Activated CD4-positive, alpha-beta memory T cell treated with anti-CD3 and anti-CD28 coated beads, Interleukin-2, amount 10 ng/mL, durations not matched to agents 7 days and 5 days (primary cell): ENCODE measurements at places on chromosomes 3 and 15. TPM values are rescaled to one million over a fixed set of nuclear protein-coding genes. Genes with fewer than 3 reads are reported as not detected.

Gene CCR9
- 0.28 TPM for total RNA-seq

Gene CPNE9
- 0.33 TPM for total RNA-seq

Gene CHRM5
- total RNA-seq, result not detected

Gene RAB8B
- 133 TPM for total RNA-seq

Gene FBXO40
- total RNA-seq, result not detected

Gene EBLN2
- 7.1 TPM for total RNA-seq

Gene HTR3E
- total RNA-seq, result not detected

Gene FBXL2
- total RNA-seq, result not detected

Gene ABHD17C
- 4.0 TPM for total RNA-seq

Gene AADAC
- not detected for total RNA-seq

Gene LPCAT4
- 117 TPM for total RNA-seq

Gene VEPH1
- not detected for total RNA-seq

Gene UBAP1L
- 3.3 TPM for total RNA-seq

Gene PAQR5
- not detected for total RNA-seq

DNA sequence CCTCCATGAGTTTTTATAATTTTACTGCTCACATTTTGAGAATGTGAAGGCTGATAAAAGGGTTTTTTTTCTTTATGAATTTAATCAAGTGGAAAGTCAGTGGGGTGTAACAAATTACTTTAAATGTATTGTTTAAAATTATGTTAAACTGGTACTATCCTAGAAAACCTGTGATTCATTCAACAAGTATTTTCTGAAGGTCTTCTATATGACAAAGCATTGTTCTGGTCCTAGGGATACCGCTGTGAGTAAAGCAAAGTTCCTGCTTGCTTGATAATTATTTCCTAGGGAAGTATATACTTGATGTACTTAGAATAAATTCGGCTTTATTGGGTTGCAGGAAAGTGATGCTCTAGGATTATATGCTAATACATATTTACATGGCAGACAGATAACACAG is 152.8 kb upstream of the GOLGA6L4 start:
- DNase-seq, result no peak

DNA sequence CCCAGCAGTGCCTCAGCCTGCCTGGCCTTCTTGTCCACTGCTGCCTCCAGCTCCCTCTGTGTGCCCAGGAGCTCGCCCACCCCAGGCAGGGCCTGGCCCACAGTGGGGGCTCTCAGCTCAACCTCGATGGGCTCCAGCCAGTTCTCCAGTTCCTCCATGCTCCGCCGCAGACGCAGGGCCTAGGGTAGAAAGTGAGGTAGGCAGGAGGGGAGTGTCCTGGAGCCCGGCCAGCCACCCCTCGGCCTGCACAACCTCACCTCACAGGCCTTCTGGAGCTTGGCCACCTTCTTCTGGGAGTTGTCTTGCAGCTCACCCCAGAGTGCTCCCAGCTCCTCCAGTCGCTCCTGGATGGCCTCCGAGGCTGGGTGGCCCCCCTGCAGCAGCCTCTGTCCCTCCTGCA is 18.7 kb downstream of the PLA2G4B start:
- no peak for DNase-seq

- no peak for DNase-seq
Observed at GRCh38 chr15:51884041-51884440, 54.6 kb downstream of the TMOD3 start.

DNA sequence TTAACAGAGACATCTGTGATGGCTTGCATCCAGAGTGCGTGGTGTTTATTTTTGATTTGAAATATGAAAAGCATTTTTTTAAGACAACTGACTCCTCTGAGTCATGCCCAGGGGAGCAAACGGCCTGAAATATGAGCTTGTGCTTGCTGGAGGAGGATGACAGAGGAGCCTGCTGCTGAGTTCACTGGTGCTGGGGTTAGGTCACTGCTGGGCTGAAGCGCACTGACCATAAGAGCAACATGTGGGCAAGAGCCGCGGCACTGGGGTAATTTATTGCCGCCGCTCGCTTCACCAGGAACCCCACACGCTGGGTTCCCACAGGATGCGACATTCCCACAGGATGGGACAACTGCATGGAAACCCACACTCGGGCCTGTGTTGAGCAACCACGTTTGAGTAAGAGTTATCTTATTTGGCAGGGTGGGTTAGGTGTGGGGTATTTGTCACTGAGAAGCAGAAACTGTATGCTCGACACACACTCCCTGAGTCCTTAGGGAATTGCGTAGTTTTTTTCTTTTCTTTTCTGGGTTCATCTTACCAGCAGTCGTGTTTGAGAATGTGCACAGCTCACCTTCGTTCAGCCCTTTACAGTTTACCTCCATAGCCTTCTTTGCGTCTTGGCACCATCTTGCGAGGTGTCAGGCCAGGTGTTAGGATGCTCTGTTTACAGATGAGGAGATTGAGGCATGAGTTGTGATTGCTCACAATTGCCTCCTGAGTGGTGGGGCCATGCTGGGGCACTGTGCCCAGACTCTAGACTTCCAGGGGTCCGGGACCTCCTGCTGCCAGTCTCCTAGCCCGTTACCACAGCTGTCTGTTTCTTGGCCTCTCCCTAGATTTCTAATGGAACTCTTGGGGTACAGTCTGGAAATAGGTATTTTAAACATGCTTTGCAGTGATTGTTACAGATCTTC is 60.4 kb downstream of the SMAD3 start:
- no peak for DNase-seq

DNA sequence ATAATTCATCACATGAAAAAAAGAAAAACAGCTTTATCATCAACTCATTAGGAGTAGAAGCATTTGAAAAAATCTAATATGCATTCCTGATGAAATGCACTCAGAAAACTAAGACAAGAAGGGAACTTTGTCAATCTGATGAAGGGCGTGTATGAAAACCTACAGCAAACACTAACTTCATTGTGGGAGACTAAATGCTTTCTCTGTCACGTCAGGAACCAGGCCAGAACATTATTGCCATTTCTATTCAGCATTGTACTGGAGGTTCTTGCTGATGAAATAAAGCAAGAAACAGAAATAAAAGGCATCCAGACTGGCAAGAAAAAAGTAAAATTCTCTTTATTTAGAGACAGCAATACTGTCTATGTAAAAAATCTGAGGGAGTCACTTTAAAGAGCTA is 235.2 kb downstream of the GABRB3 start:
- DNase-seq, result no peak

DNA sequence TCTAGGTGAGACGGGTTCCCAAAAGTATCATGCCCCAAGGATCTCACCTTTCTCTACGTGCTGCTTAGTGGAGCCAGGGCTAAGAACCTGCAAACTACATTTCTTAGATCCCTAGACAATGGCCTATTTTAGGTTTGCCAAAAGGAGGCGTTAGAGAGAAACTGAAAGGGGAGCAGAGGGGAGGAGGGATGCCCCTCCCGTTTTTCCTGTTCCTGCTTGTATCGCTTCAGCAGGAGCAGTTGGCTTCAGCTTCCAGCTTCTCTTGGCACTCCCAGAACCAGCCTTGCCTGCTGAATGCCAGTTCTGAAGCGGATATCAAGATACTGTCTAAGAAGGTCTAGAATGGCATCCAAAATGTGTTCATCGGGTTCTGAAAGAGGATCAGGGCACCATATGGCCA is 58.4 kb upstream of the ABHD17C start:
- DNase-seq, result no peak

GRCh38 chr3:46713898-46714552 is 3.6 kb downstream of the PRSS50 start:
- DNase-seq, result no peak

- no peak for DNase-seq
Observed at GRCh38 chr3:104323226-104323625, 1043.5 kb upstream of the ALCAM start.

DNA sequence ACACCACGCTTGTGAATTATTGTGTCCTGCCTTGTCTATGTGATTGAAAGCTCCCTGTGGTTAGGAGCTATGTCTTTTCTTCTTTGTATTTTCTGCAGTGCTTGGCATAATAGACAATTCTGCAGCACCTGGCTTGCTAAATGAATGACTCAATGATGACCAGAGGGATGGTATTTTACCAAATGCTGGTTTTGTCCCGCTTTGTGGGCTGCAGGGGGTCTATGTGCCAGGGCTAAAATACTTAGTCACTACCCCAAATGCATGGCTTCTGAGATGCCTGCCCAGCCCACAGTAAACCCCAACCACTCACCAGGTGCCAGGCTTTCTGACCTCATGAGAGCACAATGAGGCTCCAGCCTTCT is 50.9 kb downstream of the BOC start:
- no peak for DNase-seq

GRCh38 chr3:105688821-105689220 is 180.0 kb downstream of the CBLB start:
- no peak for DNase-seq

- peak; percentile 62 for DNase-seq
Observed at GRCh38 chr15:49235446-49236124, 65.5 kb downstream of the GALK2 start.

GRCh38 chr3:138479438-138479863 is 45.0 kb downstream of the ESYT3 start:
- DNase-seq, result peak; percentile 55

GRCh38 chr3:71360180-71360579 is 223.3 kb downstream of the FOXP1 start:
- DNase-seq, result no peak

DNA sequence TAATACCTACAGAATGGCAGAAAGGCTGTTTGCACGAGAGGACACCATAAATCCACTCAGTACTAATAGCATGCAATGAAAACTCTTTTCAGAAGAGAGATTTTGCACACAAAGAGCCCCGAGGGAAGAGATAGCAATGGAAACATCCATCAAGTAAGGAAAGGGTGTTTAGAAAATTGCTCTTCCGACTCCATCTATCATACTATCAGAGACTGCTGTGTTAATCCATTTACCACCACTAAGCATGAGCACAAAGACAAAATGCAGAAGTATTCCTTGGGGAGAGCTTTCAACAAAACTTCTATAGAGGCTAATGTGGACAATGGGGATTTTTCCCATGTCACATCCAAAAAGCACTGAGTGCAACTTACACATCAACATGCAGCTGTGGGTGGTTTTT is 72.1 kb upstream of the PLAAT1 start:
- no peak for DNase-seq

GRCh38 chr3:6825524-6825923 is 35.4 kb upstream of the GRM7 start:
- no peak for DNase-seq

GRCh38 chr3:135694142-135694541 is 271.4 kb upstream of the PPP2R3A start:
- DNase-seq, result no peak

DNA sequence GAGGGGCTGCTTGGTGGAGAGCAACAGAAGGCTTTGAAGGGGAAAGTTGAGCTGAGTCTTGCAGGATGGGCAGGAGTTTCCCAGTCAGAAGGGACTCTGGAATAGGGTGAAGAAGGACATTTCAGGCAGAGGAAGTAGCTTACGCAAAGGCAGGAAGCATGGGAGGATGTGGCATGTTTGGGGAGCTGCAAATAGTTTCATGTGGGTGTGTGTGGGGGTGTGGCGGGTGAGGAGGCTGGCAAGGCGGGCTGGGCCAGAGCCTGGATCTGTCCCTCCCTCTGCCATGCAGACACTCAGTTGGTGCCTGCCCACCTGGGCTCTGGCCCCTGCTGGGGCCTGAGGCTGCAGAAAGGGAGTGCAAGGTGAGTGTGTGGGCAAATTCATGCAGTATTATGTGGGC is 10.4 kb downstream of the TEX264 start:
- DNase-seq, result peak; percentile 79

- no peak for DNase-seq
Observed at GRCh38 chr3:31848911-31849310, 132.2 kb downstream of the OSBPL10 start.

- no peak for DNase-seq
Observed at GRCh38 chr3:71414189-71414927, 169.2 kb downstream of the FOXP1 start.

- DNase-seq, result no peak
Observed at GRCh38 chr15:87461631-87462030, 794.9 kb downstream of the NTRK3 start.

DNA sequence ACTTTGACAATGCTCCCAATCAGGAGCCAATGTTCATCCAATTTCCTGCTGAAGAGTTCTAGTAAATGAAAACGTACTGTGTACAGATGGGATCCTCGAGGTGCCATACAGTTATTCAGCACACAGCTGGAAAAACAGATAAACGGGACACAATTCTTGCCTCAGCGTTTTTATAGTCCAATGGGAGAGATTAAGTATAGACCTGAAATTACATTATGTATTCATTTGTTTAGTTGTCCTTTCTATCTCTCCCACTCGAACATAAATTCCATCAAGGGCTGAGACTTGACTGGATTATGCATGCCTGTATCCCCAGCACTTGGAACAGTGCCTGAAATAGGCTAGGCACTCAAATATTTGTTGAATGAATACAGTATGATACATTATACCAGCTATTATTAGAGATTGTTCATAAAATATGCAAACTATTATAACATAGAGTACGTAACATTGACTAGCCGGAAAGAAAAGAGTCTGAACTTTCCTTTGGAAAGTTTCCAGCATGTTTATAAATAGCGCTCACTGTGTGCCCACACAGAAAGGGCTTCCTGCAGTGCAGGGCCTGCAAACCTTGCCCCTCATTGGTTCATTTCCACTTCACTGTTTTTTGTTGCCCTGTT is 27.4 kb upstream of the SNTN start:
- DNase-seq, result no peak

GRCh38 chr3:62870321-62870720 is 4.9 kb downstream of the CADPS start:
- no peak for DNase-seq

DNA sequence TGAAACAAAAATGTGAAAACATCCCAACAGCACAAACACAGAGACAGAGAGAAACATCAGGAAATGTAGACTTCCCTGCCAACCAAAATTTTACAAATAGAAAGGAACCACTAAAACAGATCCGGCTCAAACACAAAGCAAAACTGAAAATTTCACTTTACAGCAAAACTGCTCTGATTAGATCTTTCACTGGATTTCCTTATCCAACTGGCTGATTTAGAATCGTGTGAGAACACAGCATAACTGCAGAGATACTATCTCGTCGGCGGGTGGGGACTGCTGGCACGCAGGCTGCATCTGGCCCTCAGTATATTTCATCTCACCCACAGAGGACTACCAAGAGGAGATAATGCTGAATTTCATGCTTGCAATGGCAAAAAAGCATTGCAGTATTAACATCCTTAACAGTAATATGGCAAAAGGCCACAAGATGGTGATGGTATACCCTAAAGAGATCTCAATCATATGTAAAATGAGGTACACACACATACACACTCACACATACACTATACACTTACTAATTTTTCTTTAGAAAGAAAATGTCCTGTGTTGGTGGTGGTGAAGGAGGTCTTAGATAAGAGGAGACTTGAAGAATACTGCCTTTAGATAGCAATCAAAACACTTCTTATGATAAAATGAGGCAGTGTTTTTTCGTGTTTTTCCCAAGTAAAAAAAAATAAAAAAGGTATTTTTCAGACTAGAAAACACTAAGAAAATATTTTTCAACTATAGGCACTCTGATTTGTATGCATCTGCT is 10.6 kb upstream of the LEO1 start:
- DNase-seq, result peak; percentile 80

DNA sequence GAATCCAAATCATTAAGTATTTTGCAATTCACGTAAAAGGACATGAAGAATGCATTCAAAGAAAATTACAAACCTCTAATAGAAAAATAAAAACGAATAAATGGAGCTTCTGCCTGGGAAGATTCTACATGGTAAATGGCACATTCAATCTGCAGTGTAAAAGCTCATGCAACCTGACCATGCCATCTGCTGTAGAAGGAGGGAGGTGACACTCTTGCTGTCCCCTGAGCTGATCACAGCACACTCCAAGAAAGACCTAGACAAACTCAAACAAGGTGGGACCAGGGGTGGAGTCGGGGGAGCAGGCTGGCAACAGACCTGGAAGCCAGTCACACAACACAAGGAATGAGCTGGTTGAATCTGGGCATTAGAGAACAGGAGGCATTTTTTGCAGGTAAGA is 101.8 kb downstream of the BDH1 start:
- no peak for DNase-seq
